ENCODE measurements at places on chromosomes 4 and X.

DNA sequence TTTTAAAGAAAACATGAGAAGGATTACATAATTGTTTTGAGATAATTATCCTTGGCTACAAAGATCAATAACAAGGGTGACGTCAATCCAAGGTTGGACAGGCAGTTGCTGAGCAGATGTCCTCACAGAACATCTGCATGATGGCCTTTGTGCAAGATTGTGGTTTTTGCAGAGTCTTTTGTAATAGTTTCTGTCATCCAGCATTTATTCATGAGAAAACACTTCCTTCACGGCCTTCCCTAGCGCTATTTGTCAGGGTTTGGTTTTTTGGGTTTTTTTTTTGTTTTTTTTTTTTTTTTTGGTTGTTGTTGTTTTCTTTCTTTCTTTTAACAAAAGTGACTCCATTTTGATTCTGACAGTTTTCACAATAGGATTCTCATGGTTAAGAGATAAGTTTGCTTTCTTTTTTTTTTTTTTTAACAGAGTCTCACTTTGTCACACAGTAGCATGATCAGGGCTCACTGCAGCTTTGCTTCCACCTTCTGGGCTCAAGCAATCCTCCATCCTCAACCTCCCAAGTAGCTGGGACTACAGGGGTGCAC is 31.5 kb upstream of the ELF2 start:
- no peak for DNase-seq

DNA sequence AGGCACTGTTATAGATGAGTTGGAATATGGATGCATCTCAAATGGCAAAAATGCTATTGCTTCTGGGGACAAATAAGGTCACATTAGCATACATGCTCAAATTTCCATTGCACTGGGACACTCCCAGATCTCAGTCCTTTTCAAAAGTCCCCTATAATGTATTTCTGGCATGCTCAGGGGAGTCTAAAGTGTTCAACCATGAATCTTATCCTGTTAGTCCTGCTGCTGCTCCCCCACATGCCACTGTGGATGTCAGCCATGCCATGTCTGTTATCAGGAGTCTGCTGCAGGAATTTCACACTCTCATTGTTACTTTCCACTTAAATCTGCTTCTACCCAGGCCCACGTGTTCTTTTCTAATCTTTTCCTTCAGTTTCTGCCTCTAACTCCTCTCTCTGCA is 1000.6 kb downstream of the CCSER1 start:
- no peak for DNase-seq

GRCh38 chrX:101237041-101237440 is 17.5 kb downstream of the DRP2 start:
- DNase-seq, result no peak

DNA sequence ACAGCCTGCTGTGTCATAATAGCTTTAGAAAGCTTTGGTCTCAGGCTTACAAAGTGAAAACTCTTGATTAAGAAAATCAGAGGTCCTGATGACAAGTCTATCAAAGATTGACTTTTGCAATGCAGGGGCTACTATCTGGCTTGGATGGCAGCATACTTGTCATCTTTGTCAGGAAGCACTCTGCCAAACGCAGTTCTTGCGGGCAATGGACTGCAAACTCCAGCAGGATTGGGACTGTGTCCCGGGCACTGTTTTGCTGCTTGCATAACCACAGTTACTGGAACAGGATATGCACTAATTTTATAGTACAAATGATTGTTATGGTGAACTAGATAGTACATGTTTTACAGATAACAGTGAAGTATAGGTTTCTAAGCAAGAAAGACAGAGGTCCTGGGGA is 185.6 kb downstream of the IQCM start:
- no peak for DNase-seq

DNA sequence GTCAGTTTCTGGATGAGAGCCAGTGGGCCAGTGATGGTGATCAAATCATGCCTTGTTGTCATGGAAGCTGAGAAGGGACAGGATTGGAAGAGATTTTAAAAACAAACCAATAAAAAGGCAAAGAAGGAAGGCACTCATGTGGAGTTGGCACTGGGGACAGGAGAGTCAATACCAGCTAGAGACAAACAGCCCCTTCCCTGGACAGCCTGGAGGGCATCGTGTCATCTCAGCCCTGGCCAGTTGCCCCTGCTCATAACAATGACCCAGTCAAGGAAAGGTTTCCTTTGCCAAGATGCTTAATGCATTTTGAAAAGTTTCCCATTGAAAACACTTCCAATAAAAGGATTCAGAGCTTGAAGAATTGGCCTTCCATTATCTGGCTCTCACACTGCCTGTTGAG is 55.5 kb downstream of the SCML1 start:
- DNase-seq, result no peak
